ENCODE measurements at places on chromosomes 7 and 10.

DNA sequence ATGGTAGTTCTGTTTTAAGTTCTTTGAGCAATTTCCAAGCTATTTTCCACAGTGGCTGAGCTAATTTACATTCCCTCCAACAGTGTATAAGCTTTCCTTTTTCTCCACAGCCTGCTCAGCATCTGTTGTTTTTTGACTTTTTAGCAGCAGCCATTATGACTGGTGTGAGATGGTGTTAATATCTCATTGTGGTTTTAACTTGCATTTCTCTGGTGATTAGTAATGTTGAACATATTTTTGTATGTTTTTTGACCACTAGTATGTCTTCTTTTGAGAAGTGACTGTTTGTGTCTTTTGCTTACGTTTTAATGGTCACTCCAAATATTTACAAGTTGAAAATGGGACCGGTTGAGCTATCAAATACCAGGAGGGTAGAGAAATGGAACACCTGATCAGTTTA, 20.4 kb downstream of the GNG11 start:
- DNase-seq, result peak; percentile 57

- DNase-seq, result peak; percentile 57
Measured at GRCh38 chr7:114818501-114818900, 103.4 kb upstream of the MDFIC start.

- DNase-seq, result peak; percentile 15
Measured at GRCh38 chr7:115851291-115851690, 179.3 kb downstream of the TFEC start.

DNA sequence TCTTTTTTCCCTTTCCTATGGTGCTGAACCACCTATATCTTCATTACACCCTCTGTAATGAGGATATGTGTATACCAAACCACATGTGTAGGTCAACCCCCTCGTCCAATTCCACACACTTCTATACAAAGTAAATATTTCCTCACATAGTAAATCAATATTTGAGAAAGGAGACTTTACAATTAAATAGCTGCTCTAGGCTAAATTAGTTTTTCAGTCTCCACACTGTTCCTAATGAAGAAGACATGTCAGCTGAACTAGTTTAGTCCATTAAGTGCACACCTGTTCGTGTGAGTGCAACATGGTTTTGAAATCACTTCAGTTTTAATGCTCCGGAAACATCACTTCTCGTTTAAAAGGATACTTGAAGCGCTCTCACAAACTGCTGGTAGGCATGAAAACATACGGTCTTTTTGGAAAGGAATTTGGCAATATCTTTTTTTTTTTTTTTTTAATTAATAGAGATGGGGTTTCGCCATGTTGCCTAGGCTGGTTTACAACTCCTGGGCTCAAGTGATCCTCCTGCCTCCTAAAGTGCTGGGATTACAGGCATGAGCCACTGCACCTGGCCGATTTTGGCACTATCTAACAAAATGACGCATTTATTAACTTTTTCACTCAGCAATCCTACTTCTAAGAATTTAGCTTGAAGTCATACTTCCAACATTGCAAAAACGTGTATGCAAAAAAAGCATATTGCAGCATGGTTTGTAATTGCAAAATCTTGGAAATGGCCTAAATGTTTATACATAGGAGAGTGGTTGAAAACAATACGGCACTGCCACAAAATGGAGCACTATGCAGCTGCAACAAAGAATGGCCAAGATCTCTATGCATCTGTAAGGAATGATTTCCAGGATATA, 2.1 kb upstream of the XRCC2 start:
- no peak for DNase-seq

DNA sequence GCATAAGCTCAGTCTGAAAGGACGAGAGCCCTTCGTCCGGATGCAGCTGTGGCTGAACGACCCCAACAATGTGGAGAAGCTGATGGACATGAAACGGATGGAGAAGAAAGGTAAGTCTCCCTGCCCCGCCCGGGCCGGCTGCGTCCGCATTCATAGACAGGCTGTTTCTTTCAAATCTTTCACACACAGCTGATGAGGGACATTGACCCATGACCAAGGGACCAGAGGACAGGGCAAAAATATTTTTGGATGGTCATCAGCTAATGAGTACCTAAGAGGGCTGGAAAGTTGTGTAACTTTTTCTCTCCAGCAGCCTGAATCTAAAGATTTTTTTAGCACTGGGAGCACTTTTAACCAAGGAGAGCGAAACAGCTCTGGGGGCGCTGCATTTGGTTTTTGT, 52.5 kb upstream of the SH2B2 start:
- no peak for DNase-seq

DNA sequence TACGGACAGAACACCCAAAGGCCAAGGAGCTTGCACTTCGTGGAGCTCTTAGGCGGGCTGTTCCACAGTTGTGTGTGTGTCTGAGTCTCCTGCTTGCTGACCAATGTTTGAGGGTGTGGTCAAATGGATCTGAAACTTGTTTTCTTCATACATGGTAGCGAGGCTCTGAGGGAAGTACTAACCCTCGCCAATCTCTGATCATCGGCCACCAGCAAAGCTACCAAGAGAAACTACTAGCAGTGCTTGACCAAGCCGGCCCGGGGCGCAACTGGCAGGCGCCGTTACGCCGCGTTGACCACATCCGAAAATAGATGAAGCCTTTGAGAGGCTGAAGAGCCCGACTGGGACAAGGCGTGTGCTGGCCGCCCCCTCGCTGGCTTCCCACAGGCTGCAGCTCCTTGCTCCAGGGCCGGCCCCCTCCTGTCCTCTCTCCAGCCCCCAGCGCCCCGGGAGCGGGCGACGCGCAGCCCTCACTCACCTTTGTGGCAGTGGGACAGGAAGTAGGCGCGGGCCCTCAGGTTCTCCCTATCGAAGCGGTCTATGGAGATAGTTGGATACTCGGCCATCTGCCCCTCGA, 384 bp downstream of the DCLRE1C start:
- no peak for DNase-seq

GRCh38 chr7:7421826-7422225, 113.8 kb downstream of the COL28A1 start:
- DNase-seq, result no peak

DNA sequence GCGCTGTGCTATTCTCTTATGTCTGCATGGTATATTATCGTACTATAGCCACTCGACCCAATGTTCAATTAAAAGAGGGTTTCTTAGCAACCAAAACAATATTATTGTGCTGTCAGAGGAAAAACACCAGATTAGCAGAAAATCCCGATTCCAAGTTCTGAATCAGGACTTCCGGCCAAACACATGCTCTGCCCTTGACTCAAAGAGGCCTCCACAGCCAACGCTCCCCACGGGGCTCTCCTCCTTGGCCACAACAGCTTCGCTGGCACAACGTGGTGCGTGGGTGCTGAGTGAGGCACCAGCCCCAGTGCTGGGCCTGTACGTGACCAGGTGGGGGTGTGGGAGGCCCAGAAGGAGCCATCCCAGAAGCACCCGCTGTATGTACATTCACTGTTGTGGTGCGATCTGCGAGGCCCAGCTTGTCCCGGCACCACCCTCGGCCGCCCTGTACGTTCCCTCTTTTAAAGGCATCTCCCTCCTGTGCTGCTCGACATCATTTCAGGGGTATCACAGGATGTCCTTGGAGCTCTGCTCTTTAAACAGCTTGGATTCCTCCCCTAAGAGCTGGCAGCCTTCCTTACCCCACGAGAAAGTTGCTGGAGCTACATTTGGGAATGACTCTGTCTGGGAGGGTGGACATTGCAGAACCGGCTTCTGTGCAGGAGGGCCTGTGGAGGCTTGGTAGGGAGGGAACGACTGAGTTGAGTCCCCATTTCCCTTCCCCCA, 736.2 kb downstream of the PARD3 start:
- DNase-seq, result no peak

DNA sequence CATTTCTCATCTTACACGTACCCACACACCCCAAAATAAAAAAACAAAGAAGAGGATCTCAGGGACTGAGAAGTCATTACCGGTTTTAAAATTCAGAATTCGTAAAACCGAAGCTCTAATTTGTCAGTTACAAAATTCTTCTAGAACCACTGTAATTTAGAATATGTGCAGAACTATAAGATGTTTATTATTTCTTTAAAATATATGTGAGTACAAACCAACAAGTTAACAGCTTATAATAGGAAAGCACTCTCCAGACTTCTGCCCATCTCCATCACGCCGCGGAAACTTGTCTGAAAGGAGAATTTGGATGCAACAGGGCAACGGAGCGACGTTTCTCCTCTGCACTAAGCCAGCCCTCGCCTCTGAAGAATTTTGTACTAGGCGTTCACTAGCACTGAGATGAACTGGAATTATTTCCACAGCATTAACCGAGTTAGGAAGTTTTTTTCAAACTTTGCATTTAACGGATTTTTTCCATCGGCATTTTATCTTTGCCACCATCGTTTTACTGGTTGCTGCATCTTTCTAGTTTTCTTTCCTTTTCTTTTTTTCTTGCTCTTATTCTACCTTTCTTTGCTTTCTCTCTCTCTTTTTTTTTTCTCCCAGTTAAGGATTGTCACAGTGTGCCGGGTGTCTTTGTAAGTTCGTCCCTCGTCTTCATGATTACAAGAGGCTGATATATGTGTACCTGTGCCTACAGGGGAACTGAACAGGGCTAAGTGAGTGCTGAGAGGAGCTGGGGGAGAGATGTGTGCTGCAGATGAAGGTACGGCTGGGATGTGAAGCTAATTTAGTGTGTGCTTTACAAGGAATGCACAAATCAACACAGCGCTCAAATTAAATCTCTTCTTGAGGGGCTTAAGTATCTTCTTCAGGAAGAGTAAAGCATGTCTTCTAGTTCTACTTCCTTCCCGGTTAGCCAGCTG, 295.9 kb upstream of the NFE2L3 start:
- no peak for DNase-seq

GRCh38 chr7:150804802-150805201, 4.2 kb downstream of the TMEM176A start:
- no peak for DNase-seq

DNA sequence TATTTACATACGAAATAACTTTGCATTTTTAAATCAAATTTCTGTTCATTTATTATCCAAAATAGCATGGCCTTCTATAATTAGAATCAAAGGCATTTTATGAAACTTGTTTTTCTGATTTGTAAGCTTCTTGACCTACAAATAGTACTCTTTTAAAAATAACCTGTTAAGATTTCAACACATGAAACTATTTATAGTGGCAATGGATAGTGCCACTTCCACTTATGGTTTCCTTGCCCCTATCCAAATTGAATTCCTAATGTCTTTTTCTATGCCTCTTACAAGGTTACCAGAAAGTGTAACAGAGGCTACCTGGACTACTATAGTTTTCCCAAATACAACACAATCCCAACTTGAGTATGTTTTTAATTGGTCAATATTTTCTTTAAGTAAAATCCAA, 263.5 kb downstream of the SEMA3D start:
- DNase-seq, result no peak

- no peak for DNase-seq
Measured at GRCh38 chr10:43249962-43250614, 16.8 kb downstream of the RASGEF1A start.

- no peak for DNase-seq
Measured at GRCh38 chr10:105559333-105560097, 918.4 kb downstream of the SORCS3 start.

DNA sequence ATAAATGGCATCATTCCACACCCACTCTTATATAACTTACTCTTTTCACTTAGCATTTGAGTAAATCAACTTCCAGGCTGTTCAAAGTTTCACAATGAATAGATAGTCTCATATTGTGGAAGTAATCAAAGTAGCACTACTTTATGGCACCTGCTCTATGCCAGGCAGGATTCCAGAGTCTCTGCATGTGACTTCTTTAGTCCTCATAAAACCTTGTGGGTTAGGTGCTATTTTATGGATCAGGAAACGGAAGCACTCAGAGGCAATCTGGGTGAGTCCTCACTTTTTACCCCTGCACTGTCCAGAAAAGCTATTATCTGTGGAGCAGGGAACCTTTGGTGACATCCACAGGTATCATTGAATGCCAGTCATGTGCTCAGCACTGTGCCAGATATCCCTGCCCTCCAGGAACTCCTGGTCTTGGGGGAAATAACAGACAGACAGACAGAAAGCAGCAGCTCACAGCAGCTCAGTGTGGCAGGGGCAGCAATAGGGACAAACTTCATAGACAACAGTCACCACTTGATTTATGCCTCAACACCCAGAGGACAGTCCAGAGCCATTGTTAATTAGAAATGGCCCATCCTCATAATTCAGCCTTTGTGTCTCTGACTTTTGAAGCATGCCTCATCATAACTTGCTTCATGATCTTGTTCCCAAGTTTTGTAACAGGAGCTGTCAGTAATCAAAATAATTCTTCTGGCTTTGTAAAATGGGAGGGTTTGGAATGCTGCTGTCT, 160.6 kb downstream of the SEC23IP start:
- no peak for DNase-seq

DNA sequence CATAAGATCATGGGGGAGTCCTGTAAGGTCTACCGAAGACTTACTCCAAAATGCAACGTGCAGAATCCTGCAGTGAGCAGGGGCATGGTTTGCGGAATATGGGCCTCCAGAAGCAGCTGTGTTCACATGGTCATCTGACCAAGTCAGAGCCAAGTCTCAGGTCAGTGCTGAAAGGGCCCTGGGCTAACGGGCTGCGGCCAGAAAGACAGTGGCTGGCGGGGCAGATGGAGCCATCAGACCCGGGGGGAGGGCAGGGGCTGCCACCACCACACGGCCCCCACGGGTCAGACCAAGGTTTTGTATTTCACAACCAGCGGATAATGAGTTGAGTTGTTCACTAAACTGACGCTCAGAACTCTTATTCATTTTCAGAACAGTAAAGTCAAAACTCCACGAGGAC, 522.3 kb downstream of the PTPRN2 start:
- no peak for DNase-seq

DNA sequence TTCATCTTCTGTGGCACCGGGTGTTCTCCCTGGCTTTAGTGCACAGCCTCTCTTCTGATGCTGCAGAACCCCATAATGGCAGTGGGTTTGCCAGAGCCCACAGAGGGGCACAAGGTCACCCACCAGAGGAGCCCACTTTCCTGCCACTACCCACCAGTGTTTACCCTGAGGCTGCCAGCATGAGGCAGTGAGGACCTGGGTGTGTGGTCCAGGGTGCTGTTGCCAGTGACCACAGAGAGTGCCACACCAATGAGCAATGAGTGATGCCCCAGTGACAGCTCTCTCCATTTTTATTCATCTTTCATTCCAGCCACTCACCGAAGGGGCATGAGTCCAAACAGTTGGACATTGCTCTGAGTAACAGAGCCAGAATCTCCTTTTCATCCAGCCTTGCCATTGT, 34.8 kb downstream of the MTURN start:
- DNase-seq, result no peak

DNA sequence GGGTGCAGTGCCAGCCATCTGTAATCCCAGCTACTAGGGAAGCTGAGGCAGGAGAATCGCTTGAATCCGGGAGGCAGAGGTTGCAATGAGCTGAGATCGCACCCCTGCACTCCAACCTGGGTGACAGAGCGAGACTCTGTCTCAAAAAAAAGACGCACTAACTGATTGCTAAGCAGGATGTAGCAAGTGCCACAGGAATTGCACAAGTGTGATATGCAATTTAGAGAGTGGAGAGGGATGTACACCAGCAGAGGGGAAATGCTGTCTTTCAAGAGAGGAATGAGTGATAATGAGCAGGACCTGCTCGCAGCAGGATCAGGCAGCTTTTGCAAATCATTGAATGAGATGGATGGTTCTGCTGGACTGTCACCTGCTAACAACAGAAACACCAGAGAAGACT, 13.3 kb upstream of the SLC16A12 start:
- DNase-seq, result no peak

All from fibroblast of skin of left biceps (primary cell).